ENCODE measurements at places on chromosomes 4 and X.

GRCh38 chr4:54940996-54941865 lies 184.2 kb downstream of the KDR start:
- DNase-seq, result no peak

DNA sequence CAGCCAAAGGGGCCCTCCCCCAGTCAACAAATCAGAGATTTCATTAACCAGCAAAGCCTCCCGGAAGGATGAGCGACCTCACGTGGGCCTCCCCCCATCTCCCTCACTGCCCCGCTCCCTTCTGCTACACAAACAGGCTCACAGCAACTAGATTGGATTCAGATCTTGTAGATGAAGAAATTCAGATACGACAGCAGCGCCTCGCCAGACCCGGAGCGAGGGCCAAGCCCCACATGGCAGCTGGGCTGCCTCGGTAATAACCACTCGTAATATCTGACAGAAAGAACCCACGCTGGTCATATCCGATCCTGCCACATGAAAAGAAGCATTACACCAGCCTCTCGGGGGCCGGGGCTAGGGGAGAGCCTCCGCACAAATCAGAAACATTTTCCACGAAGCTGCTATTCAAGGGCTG lies 581.3 kb downstream of the BCOR start:
- no peak for DNase-seq

DNA sequence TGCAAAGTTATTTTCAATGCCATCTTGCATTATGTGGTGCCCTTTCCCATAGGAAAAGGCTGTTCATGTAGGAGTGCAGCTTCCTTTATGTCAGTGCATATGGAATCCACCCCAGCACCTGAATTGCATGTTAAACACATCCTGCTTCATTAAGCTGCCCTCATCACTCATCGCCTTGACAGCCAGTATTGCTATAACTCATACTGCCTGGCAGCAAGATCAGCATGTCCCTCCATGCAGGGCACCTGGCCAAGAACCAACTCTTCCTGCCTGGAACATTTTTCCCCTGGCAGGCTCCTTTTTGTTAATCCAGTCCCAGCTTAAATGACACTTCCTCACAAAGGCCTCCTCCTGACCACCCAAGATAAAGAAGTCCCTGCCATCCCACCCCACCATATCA lies 23.5 kb upstream of the CA5B start:
- DNase-seq, result no peak

DNA sequence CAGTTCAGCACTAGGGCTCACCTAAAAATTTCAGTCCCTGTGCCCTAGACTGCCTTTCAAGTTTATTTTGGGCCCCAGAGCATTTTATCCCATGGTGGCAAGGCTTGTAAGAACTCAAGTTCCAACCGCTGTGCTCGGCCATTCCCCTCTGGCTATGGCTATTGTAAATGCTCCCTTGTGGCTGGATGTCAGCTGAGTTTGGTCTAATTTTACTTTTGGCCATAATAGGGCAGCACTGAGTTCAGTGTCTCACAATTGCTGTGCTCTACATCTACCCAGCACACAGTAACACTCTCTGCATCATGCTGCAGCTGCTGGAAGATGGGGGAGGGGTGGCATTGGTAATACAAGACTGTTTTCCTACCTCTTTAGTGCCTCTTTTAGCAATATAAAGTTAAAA lies 210.8 kb upstream of the IRS4 start:
- DNase-seq, result no peak

DNA sequence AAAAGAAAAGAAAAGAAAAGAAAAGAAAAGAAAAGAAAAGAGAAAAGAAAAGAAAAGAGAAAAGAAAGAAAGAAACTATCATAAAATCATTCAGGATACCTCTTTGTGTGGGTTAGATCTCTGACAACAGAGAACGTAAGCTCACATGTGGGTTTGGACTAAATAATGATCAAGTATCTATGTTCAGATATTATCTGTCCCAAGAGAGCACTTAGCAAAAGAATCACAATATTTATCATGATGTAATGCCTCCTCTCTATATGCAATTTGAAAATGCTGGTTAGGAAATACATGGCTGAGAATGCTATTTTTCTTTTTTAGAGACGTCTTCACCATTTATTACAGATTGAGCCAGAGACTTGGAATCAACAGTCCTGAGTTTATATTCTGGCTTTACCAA lies 191.3 kb downstream of the KCNIP4 start:
- no peak for DNase-seq

Measured in D341Med (cell line).